Panc1 (cell line): ENCODE measurements at places on chromosomes 4 and X.

DNA sequence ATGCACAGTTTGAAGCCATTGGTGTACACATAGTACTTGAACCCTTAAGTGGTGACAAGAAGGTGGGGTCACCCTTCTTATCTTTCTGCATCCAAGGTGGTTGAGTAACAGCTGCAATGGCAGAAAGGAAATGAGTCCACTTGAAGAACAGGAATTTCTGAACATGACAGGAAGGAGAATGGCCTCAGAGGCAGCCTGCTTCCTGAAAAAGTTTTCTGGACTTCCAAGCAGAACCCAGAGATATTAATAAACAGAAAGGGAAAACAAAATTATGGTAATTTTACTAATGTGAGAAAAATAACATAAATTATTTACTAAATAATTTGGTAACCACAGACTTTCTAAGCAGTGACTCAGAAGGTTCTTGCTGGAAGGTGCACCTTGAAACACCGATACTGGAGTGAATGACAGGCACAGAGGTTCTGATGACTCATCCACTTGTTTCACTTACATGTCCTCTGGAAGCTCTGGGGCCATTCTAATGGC is 119.9 kb upstream of the HS3ST1 start:
- DNase-seq, result no peak

DNA sequence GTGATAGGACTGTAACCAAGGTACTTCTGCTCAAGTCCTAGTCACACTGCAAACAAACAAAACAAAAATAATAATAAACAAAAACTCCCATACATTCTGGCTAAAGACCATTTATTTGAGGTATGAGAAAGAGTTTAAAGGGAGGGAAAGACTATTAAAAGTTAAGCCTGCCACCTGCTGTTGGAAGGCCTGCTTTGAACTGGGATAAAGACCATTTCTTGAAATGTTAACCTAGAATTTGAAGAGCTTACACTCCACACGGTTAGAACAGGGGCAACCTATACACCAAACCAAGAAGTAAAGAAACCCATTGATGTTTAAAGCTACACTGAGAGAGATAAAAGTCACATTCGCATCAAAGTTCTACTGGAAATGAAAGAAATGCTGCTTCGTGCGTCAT is 548.7 kb upstream of the DIPK2B start:
- DNase-seq, result no peak

- DNase-seq, result no peak
Measured at GRCh38 chrX:37818031-37818430, 29.3 kb downstream of the DYNLT3 start.

- DNase-seq, result no peak
Measured at GRCh38 chr4:37650481-37650880, 35.7 kb downstream of the RELL1 start.

DNA sequence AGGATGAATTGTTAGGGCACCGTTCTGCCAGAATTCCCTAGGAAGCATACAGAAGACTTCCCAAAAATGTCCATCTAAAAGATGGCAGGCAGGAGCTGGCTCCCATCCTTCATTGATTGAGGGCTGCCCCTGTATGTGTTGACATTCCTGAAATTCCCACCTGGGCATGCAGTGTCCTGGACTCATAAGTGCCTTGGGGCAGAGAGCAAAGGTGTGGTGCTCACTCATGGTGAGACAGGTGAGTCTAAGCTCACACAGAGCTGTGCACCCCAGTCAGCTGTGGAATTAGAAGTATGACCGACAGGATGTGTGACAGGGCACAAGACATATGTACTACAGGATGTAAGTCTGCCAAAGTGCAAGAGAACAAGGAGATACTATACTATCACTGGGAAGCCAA is 271.9 kb downstream of the MID1IP1 start:
- DNase-seq, result no peak

GRCh38 chr4:78379991-78380729 is 171.4 kb upstream of the ANXA3 start:
- no peak for DNase-seq

DNA sequence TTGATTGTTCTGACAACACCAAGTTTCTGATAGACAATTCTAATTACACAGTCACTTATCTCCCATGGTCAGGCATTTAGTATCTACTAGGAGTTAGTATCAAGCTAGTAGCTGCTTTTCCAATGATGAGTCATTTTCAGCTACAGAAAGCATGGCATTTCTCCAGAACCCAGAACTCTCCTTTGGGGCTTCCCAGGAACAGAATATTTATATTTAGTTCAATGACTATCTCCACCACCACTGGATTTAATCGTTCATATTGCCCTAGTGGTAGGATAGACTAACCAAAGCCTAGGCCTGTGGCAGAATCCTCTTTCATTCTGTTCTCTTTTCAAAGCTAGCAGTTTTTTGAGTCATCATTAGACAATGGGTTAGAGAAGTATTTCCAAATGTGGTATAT is 569.4 kb downstream of the GABRG1 start:
- DNase-seq, result no peak

DNA sequence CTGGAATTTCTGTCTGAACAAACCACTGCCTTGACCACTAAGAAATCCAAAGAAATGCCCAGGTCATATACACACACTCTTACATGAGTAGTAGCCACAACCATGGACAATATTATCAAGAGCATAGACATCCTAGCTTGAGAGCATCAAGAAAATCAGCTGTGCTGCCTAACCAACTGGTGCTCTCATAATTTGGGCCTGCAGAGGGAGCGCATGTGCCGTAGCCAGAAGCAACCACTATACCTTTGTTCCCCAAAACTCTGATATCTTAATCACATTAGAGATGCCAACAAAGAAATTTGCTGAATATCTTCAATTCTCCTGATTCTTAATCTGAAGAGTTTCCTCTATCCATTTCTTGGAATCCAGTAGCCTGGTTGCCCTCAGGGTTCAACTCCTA is 163.6 kb downstream of the ZNF674 start:
- DNase-seq, result no peak

- DNase-seq, result no peak
Measured at GRCh38 chrX:99761731-99762130, 648.3 kb downstream of the PCDH19 start.

DNA sequence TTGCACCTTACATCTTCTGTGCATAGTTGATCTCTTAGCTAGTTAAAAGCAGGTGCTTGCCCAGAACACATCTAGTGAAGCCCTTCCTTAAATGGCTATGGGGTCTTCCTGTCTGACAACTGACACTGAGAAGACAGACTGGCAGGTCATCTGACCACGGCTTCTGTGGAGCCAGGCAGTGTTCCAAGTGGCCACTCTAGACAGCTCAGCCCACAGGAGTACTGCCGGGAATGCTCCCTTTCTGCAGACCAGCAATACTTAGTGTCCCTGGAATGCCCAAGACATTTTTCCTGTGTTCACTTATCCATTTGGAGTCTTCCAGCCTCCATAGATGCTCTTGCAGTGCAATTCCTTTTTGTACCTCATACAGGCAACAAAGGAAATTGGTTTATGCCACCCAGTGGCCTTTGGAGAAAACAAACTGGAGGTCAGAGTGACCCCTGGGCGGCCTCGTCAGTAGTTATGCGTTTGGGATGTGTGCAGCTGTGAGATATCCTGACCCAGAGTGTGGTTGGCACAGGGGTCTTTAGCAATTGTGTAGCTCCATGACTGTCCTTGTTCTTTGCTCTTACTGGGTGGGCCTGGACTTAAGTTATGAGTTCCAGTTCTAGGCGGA is 335.5 kb downstream of the ARHGAP10 start:
- no peak for DNase-seq

- no peak for DNase-seq
Measured at GRCh38 chr4:142347241-142347640, 498.9 kb downstream of the INPP4B start.

DNA sequence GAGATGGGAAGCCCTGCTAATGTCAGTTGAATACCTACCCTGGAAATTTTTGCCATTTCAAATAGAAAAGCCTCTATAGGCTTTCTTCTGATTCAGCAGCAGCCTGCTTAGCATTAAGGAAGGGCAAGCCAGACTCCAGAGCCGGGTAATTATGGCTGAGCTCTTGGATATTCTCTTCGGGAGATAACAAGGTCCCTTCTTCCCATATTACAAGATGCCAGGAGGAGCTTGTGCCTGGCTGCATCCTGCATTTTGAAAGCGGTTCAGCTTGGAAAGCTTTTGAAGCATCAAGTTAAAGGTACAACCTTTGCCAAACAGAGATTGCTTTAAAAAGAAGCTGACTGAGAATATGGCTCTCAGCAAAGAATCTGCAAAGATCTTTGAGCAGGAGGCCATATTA is 399.6 kb upstream of the RPS6KA3 start:
- DNase-seq, result no peak

GRCh38 chrX:128436397-128437103 is 384.3 kb upstream of the ACTRT1 start:
- no peak for DNase-seq

DNA sequence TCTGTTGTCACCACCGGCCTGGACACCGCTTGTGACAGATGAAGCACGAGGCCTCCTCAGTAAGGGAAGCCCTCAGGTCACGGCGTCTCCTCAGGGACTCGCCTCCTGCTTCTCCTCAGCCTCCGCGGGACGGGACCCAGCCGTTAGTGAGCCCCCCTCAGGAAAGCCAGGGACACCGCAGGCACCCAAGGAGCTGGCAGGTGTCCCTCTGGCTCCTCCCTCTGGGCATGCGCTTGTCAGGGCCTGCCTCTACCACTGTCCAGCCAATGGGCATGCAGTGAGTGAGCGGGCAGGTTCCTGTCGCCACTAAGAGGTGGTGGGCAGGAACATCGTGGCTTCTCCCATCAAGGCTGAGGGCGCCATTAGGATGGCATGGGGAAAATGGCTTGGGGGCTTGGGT is 23.5 kb upstream of the CT55 start:
- no peak for DNase-seq

DNA sequence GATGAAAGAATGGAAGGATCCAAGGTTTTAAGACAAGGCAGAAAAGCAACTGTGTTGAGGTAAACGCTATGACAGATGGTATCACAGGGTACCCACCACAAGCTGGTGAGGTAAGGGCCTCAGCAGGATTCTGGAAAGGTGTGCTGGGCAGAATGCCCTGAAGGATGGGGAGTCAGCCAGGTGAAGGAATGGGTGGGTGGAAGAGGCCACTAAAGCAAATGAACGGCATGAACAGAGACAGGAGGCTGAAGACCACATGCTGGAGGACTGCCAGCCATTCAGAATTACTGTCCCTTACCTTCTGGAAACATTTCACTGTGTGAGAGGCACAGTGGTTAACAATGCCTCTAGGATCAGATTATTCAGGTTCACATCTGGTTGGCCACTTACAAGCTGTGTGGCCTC is 23.6 kb downstream of the GPRIN3 start:
- no peak for DNase-seq

DNA sequence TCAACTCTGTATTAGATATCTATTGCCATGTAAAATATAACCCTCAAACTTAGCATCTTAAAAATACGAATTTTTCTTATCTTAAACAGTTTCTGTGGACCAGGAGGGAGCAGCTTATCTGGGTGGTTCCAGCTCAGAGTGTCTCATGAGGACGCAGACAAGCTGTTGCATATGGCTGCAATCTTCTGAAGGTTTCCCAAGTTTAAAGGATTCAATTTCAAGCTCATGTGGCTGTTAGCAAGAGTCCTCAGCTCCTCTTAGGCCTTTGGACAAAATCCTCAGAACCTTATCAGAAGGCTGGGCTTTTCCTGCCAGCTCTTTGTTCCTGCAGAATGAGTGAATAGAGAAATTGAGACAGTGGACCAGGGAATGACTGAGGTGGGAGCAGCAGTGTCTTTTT is 2.8 kb upstream of the CTSO start:
- DNase-seq, result no peak

DNA sequence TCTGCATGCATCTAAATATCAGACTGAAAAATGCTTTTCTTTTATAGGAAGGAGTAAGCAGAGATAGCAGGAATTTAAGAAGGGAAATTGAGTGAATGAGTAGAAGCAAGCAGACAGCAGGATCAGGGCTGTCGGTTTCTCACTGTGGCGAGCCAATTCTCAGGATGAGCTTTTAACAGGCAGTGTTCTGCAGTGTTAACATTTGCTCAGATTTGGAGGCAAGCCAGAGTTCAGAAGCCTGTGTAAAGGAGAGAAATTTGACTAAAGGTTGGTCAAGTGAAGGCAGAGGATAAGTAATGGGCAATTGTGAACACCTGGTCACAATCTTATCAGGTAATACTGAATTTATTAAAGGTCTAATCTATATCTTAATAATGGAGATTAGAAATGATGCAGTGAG is 133.3 kb upstream of the MAGEB16 start:
- no peak for DNase-seq

GRCh38 chr4:13312264-13312663 is 171.9 kb downstream of the RAB28 start:
- DNase-seq, result no peak

- DNase-seq, result no peak
Measured at GRCh38 chr4:23934915-23935314, 45.1 kb upstream of the PPARGC1A start.

DNA sequence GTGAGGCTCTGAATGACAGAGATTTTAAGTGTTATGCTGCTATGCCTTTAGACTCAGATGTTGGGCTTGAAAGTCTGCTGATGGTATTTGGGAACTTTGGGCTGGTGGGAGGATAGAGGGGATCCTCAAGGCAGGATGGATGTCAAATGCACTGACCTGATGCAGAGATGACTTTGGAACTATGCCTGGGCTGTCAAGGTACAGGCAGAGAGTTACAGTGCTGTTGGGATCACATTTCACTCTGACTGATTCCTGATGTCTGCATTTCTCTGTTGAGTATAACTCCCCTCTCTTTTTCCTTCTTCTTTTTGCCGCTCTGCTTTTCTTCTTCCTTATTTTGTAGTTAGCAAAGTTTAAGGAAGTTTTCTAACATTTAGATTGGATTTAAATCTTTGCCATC is 271.8 kb upstream of the ARX start:
- no peak for DNase-seq

- no peak for DNase-seq
Measured at GRCh38 chr4:14867847-14868246, 134.4 kb upstream of the CPEB2 start.

- DNase-seq, result no peak
Measured at GRCh38 chr4:105067431-105067830, 79.2 kb upstream of the TET2 start.

GRCh38 chr4:81743731-81744435 is 272.2 kb upstream of the RASGEF1B start:
- DNase-seq, result no peak

DNA sequence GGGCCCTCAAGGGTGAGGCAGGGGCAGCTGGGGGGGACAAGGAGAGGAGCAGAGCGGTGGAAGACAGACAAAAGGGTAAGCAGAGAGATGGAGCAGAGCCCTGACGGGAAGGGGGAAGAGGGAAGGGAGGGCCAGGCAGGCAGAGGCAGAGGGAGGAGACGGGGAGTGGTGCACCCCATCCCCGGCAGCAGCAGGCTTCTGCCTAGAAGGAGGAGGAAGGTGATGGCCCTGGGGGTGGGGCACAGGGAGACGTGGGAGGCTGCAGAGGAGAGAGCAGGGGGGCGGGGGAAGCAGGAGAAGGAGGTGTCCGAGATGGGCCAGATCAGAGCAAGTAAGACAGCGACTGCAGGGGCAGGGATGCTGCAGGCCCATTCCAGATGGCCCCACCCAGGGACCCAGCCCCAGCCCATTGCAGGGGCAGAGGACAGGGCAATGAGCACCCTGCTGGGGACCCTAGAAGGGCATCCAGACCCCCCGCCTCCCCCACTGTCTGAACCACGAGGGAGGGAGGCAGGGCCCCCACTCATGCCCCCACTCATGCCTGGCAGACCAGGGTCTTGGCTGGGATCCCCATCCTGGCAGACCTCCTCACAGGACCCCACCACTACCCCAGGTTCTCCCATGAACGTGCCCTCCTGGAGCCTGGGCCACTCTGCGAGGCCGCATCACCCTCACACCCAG is 2.7 kb downstream of the L1CAM start:
- DNase-seq, result no peak
